Stimulated activated CD4-positive, alpha-beta T cell treated with anti-CD3 and anti-CD28 coated beads, Interleukin-15, amount 100 ng/mL, for 1 hour (primary cell): ENCODE measurements at places on chromosomes 7 and 10.

DNA sequence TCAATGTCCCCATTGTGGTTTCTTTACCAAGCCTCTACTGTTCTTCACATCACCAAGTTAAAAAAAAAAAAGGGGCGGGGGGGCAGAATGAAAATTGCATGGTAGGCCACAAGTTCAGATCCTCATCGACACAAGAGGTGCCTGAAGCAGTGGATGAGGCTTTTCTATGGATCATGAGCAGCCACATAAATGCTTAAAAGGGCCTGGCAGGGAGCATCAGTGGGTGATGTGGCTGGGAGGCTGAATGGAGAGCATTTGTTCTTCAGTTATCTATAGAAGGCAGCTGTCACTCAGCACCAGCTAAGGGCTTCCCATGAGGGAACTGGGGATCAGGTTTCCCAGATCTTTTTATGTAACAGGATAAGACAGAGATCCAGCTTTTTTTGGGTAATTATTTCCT, 117.9 kb downstream of the CFTR start:
- no peak for DNase-seq

DNA sequence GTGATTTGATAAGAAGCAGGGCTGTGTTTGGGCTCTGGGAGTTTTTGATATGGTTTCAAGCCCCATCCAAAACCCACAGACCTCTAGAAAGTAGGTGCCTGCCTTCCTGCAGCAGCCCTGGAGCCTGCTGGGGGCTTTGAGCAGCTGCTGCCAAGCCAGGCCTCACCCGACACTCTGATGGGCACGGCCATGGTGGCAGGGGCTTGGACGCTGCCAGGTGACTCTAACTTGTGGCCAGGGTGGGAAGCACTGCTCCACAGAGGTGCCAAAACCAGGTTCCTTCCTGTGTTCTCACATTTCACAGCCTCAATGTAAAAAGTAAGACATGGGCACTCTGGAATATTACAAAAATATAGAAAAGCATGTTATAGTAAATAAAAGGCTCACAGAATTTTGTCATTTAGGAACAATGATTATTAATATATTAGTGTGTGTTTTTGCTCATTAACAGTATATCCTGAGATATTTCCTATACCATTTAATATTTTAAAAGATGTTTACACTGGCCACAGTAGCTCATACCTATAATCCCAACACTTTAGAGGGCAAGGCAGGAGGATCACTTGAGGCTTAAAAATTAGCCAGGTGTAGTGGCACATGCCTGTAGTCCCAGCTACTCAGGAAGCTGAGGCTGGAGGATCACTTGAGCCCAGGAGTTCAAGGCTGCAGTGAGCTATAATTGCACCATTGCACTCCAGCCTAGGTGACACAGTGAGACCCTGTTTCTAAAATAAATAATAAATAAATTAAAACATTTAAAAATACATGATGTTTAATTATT, 95.1 kb downstream of the EGFR start:
- DNase-seq: no peak

- no peak for DNase-seq
Measured at GRCh38 chr7:1514995-1515401, 10.8 kb upstream of the INTS1 start.

DNA sequence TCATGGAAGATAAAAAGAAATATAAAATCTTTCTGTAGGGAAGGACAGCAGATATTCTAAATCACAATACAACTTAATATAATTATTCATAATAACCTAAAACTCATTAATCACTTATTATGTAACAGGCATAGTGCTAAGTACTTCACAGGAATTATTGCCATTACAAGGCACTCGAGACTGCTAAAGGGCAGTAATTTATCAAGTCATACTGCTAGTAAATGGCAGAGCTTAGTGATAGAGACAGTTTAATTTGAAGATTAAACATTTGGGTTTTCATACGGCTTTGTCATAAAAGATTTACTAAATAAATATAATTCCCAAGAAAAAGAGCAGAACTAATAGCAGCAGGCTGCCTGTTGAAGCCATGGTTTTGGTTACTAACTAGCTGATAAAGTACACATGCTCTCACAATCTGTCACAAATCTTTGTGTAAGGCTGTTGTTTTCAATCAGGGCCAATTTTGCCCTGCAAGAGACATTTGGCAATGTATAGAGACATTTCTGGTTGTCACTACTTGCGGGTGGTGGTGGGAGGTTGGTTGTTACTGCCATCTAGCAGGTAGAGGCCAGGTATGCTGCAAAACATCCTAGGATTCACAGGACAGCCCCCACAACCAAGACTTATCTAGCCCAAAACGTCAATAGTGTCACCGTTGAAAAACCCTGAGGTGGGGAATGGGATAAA, 233.3 kb upstream of the CACNA2D1 start:
- no peak for DNase-seq
